ENCODE measurements at places on chromosomes 12 and 14.

- DNase-seq, result no peak
These were observed 122.7 kb downstream of the SLC38A6 start for GRCh38 chr14:61103541-61104339.

DNA sequence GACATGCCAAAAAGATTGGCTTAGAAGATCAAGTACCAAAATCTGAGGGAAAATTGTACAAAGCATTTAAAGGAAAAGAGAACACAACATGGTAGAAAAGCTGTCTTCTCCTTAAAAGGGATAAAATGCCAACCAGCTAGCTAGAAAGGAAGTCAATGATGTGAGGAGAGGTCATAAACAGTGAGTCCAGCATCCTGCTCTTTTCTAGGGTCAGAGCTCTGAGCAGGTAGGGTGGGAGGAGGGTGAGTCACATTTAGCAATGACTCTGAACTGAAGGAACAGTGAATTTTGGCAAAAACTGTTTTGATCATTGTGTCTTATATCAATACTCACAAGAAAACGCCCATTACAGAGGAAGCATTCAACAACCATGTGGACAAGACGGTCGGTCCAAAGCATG lies 322.3 kb downstream of the DAD1 start:
- no peak for DNase-seq

GRCh38 chr14:68854421-68854820 lies 61.6 kb upstream of the ZFP36L1 start:
- no peak for DNase-seq

GRCh38 chr14:38490273-38490672 lies 234.4 kb upstream of the CLEC14A start:
- DNase-seq, result no peak

GRCh38 chr14:89753828-89754412 lies 200.6 kb downstream of the EFCAB11 start:
- no peak for DNase-seq

DNA sequence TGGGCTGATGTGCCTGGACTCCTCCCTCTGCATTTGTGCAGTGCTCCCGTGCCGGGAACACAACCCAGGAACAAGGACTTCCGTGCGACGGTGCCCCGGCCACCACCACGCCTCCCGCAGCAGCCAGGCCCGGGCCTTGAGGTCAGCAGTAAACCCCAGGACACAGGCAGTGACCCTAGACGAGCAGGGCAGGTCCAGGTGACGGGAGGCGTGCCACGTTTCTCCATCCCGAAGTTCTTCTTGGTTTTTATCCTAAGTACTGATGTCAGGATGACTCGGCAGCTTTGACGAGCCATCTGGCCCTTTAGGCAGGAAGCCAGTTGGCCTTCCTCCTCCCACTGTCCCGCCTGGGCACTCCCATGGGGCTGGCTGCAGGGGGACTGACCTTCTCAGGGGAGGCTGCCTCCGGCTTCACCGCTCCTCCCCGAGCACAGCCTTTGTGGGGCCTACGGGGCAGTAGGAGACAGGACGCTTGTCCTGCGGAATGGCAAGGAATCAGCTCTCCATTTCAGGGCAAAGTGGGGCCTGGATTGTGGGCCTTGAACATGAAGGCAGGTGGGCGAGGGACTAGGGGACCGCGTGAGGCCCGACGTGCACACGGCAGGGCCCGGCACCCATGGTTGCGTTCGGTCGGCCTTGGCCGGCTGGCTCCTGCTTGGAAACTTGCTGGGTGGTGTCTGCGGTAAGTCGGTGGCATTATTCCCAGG lies 94.1 kb downstream of the FBXL14 start:
- DNase-seq, result no peak

DNA sequence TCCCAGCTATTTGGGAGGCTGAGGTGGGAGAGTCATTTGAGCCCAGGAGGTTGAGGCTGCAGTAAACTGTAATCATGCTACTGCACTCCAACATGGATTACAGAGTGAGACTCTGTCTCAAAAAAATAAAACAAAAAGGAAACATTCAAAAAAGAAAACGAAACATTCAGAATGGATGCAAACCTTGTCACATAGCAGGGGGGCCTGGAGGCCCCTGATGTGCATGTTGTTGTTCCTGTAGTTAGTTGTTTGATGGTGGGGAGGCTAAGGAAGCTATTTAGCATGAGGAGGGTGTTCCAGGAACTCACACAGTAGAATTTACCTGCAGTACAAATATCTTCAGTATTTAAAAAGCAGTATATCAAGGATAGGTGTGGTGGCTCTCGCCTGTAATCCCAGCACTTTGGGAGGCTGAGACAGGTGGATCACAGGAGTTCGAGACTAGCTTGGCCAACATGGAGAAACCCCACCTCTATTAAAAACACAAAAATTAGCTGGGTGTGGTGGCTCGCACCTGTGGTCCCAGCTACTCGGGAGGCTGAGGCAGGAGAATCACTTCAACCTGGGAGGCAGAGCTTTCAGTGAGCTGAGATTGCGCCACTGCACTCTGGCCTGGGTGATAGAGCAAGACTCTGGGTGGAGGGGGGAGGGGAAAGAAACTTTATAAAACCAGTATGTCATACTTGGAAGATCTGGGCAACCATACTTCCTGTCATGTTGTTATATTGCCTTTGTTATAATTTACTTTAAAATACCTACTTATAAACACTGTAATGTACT lies 17.6 kb upstream of the AEBP2 start:
- DNase-seq, result no peak

- DNase-seq, result no peak
These were observed 27.0 kb downstream of the MAP3K9 start for GRCh38 chr14:70782361-70782760.

DNA sequence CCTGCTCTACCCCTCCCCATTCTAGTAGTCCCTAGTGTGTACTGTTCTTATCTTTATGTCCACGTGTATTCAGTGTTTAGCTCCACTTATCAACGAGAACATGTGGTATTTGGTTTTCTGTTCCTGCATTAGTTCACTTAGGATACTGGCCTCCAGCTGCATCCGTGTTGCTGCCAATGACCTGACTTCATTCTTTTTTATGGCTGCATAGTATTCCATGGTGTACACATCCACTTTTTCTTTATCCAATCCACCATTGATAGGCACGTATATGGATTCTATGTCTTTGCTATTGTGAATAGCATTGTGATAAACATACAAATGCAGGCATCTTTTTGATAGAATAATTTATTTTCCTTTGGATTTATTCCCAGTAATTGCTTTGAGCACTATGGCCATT lies 327.7 kb downstream of the DUSP6 start:
- DNase-seq, result no peak

DNA sequence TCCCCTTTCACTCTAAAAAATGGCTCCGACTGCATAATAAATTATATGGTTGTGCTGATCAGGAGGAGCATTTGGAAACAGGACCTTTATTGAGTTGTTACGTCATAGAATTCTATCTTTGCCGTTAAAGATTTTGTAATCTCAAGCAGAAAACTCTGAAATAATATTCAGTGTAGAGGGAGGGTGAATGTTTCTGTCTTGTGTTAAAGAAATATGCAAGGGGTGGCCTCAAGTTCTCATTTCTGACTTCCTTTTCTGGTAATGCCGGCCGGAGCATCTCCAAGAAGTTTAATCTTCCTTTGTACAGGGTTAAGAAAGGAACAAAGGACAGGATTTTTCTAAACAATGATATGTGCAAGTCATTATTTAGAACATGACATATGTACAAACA lies 165.1 kb downstream of the SLC38A4 start:
- no peak for DNase-seq

GRCh38 chr12:26567126-26567525 lies 265.9 kb downstream of the ITPR2 start:
- no peak for DNase-seq

- no peak for DNase-seq
These were observed 52.1 kb downstream of the KICS2 start for GRCh38 chr12:64170024-64170423.

DNA sequence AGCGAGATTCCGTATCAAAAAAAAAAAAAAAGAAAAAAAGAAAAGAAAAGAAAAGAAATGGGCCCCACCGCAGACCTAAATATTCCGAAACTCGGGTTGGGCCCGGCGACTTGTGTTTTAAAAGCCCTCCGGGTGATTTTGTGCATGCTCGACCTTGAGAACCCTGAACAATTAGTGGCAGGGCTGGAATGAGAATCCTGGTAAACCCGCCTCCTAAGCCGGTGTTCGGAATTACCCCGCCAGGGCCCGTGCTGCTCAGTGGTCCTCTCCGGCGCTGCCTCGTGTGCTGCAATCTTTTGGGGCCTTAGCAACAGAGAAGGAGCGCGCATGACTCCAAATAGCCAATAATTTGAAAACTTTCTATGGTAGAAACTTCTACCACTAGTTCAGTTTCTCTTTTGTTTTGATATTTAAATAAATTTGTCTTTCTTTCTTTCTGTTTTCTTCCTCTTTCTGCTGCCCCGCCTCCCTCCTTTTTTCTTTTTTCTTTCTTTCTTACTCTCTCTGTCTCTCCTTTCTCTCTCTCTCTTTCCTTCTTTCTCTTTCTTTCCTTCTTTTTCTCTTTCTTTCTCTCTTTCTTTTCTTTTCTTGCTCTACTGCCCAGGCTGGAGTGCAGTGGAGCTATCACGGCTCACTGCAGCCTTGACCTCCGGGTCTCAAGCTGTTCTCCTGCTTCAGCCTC lies 1.5 kb upstream of the GALNT6 start:
- peak; percentile 80 for DNase-seq

DNA sequence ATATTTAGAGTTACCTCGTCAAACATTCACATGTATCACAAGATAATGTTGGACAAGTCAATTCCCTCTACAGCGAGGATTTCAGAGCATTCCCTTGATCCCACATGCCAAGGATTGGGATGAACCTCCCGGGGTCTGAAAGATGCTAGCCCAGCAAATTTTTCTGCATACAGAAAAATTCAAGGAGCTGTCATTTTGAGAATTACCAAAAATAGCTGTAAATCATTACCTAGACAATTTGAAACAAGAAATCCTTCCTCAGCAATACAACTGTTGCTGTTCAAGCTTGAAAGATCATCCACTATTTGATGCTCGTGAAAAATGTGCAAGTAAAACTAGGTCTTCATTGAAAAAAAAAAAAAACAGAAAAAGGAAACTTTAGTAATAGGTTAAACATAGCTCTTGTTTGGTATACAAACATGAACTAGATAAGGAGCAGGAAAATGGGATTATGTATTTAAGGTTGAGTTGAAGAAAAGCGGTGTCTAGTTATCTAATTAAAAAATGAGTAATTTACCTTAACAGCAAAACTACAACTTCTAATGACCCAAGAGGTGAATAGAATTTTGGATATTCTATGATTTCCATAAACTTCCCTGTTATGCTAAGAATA lies 73.1 kb downstream of the NTN4 start:
- DNase-seq, result no peak

DNA sequence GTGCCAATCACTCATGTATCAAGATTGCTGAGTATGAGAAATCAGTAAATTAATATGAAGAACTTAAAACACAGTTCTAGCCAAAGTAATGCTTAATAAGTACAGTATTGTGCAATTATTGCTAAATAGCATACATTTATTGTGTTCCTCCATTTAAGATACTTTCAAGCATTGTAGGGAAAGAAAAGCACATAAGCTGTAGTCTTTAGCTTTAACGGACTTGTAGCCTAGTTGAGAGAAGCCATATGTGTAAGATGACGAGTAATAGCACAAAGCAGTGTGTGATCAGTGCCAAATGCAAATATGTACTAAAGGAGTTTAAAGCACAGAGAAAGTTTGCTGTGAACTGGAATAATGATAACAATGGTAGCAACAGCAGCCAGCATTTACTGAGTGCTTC lies 38.1 kb downstream of the ETV6 start:
- DNase-seq, result no peak

DNA sequence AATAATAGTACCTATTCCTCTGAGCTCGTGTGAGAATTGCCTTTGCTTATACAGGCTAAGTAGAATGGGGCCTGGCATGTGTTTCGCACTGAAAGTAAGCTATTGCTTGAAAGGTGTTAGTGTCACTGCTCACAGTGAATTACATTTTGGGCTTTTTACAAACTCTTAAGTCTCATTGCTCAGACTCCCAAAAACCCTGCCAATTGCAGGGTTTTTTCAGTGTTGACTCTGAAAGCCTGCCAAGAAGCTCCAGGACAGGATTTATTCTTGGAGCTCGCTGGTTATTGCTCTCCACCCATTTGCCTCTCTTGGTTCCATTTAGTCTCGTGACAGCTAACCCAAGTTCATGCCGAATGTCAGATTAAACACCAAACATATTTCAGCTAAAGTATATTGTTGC lies 39.8 kb downstream of the NOPCHAP1 start:
- no peak for DNase-seq

- peak; percentile 86 for DNase-seq
These were observed 593 bp downstream of the PIP4P1 start for GRCh38 chr14:20460458-20461224.

- DNase-seq, result no peak
These were observed 37.4 kb downstream of the DAD1 start for GRCh38 chr14:22551605-22551997.

DNA sequence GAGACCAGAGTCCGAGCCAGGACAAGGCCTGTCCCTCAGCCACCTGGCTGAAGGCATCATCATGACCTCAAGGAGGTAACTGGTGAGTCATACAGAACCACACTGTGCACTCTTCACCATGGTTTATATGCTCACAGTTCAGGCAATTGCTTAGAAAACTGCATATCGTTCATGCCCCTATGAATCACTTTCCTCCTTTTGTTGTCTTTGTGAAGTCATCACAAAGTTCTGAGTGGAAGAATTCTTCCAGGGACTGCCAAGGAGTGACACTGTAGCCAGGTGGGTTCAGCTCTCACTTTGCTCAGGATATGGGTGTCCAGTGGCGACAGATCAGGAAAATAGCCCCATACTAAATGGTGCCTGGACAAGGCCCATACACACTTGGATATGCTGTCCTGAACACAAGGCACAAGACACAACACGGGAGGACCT lies 92.5 kb downstream of the DPF3 start:
- peak; percentile 13 for DNase-seq

DNA sequence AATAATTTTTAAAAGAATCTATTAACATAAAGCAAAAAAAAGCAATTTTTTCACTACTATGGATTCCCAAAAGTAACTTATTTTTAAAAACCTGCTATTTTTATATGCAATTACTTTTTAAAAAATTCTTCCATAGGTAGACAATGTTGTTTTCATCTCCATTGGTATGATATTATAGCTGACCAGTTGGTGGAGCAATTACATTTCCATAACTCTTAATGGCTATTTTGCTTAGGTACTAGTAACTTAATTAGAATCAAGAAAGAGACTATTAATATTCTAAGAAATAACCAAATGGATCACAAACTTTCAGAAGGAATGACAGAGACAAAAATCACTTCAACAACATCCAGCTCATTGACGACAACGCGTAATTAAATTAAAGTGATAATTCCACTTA lies 64.7 kb upstream of the PTCSC3 start:
- DNase-seq, result no peak

DNA sequence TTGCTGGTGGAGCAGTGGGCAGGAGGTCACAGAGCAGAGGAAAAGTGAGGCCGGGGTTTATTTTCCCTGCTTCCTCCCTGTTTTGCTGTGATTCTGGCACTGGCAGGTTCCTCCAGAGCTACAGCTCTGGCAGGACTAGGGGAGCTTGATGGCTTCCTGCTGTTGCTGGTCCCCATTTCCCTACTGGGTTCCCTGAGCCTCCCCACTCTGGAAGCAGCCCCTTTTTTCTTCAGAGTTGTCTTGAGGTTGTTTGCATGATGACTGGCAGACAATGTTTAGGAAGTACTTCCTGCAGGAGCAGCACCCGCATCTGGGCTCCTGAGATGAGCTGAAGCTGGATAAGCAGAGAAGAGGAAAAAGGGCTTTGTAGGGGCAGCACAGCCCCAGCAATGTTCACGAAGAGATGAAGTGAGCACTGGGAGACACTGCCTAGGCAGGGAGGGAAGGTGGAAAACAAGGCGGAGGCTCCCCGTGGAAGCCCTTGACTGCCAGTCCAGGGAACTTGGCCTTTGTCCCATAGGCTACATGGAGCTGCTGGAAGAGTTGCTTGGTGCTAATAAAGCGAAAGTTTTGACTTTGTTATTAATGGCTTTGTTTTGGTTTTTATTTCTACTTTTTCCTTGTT lies 126.9 kb downstream of the SLC38A6 start:
- no peak for DNase-seq

All from CD8-positive, alpha-beta T cell (primary cell).